Mucosa of descending colon (tissue), 3 donors: ENCODE measurements at places on chromosomes 13 and 19.
A peak's percentile ranks its signal among the peaks of the same experiment; 100 is the strongest.

DNA sequence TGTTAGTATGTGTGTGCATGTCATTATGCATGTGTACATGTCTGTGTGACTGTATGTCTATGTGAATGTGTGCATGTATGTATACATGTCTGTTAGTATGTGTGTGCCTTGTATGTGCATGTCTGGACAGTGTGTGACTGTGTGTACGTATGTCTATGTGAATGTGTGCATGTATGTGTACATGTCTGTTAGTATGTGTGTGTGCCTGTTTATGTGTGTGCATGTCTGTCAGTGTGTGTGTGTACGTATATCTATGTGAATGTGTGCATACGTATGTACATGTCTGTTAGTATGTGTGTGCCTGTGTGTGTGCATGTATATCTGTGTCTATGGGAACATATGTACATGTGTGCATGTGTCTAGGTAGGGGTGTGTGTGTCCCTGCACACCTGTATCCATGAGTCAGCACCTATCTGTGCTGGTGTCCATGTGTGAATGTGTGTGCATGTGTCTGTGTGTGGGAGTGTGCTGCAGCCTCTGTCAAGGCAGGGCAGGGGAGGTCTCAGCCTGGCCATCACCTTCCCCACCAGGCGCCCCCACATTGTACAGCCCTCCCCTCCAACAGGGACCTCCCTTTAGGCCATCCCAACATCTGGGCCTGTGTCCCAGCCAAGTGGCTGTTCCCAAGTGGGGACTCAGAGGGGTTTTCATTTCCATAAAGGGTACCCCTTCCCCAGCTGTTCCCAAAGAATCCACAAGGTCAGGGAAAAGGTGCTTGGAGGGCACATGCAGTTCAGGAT is 4.4 kb downstream of the GAS6 start:
- no peak for DNase-seq

GRCh38 chr19:11551603-11552235 is 7.3 kb downstream of the ELOF1 start:
- DNase-seq = peak; percentile 56

GRCh38 chr19:43704002-43704705 is 11.7 kb upstream of the IRGC start:
- no peak for DNase-seq

GRCh38 chr19:53960886-53961285 is 1.9 kb upstream of the CACNG8 start:
- no peak for DNase-seq

DNA sequence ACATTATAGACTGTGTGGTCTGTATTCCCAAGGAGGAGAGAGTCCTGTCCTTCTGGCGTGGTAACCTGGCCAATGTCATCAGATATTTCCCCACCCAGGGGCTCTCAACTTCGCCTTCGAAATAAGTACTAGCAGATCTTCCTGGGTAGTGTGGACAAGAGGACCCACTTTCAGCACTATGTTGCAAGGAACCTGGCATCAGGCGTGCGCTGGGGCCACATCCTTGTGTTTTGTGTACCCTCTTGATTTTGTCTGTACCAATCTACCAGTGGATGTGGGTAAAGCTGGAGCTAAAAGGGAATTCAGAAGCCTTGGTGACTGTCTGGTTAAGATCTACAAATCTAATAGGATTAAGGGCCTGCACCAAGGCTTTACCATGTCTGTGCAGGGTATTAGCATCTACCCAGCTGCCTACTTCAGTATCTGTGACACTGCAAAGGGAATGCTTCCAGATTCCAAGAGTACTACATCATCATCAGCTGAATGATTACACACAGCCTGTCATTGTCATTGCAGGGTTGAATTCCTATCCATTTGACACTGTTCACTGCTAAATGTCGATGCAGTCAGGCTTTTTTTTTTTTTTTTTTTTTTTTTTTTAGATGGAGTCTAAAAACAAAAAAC is 148.0 kb downstream of the PRR20E start:
- DNase-seq = no peak

DNA sequence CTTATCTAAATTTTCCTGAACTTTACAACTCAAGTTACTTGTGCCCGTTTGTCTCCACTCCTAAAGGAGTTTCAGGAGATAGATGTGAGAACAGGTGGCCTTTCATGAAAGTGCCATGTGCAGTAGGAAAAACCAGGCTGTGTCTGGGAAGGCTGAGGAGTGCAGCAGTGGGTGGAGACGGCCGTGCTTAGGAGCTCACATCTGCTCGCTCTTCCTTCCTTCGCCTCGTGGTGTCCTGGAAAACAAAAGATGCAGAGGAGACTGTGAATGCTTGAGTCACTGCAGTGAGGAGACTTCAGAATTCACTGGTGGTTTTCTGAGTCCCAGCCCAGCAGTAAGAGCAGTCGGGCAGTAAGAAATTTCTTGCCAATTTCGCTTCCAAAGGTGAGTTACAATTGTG is 138.4 kb upstream of the RNF113B start:
- DNase-seq = no peak
